ENCODE measurements at places on chromosomes 16 and 17.
A peak's percentile ranks its signal among the peaks of the same experiment; 100 is the strongest.

DNA sequence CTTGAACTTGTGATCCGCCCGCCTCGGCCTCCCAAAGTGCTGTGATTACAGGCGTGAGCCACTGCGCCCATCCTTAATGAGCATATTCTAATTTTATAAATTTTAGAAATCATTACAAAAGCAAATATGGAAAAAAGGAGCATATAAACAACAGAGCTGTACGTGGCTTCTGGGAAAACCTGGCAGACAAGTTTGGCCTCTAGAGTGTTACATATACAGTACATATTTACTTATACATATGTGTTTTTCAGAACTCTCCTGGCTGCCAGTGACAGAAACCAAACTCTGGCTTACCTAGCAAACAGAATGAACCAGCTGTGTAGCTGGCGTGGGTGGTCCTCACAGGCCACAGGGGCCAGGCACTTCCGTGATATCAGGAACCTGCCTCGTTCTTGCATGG is 10.1 kb downstream of the DRC3 start:
- no peak for DNase-seq

GRCh38 chr16:57704905-57705852 is 10.6 kb downstream of the DRC7 start:
- no peak for DNase-seq

DNA sequence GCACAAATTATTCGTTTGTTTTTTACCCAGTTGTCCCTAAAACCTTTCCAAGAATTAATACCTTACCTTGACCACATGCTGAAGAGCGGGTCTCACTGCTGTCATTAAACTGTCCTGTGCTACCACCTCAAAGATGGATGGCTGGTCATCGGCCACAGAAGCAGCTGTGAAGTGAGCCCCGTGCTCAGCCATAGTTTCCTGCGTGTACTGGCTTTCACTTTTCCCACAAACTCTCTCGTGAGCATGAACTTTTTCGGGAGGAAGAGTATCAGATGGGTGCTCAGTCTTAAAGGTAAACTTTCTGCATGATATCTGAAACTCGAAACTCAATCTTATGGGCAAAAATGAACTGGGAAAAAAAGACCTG is 558 bp downstream of the PEX12 start:
- DNase-seq, result no peak

GRCh38 chr16:79757163-79757562 is 156.6 kb upstream of the MAF start:
- DNase-seq, result no peak

GRCh38 chr16:49458656-49459445 is 85.2 kb downstream of the C16orf78 start:
- no peak for DNase-seq

- no peak for DNase-seq
These were observed 26.9 kb downstream of the NLRC5 start for GRCh38 chr16:57016301-57016700.

- no peak for DNase-seq
These were observed 37.7 kb upstream of the ALDH3A2 start for GRCh38 chr17:19610879-19611278.

GRCh38 chr16:72785171-72785570 is 262.8 kb downstream of the ZFHX3 start:
- DNase-seq, result no peak

GRCh38 chr17:64368277-64368676 is 22.4 kb downstream of the PECAM1 start:
- no peak for DNase-seq

- no peak for DNase-seq
These were observed 17.2 kb upstream of the SLFN11 start for GRCh38 chr17:35390663-35391062.

- no peak for DNase-seq
These were observed 104.9 kb downstream of the AXIN2 start for GRCh38 chr17:65456368-65457151.

DNA sequence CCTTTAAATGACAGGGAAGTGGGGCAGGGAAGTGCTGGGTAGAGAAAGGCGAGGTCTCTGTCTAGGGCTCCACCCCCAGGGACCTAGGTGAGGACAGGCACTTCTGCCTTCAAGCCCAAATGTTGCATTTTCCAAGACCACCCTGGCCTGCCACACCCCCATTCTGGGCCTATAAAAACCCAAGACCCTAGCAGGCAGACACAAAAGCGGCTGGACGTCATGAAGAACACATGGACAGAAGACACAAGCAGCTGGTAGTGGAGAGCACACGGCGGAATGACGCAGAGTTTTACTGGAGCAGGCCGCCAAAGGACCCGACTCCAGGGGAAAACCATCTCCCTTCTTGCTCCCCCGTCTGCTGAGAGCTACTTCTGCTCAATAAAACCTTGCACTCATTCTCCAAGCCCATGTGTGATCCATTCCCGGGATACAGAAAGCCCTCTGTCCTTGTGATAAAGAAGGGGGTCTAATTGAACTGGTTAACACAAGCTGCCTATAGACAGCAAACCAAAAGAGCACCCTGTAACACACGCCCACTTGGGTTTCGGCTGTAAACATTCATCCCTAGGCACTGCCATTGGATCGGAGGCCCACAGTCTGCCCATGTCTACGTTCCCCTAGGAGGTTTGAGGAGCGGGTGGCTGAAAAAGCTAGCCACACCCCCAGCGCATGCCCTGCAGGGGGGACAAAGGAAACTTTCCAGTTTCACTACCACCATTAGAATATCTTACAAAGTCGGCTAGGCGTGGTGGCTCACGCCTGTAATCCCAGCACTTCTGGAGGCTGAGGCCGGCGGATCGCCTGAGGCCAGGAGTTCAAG is 622.2 kb upstream of the SALL1 start:
- no peak for DNase-seq

- no peak for DNase-seq
These were observed 10.6 kb downstream of the CA10 start for GRCh38 chr17:52147872-52148271.

GRCh38 chr17:80203471-80203963 is 16.6 kb downstream of the SGSH start:
- DNase-seq, result no peak

- peak; percentile 1 for DNase-seq
These were observed 49.9 kb upstream of the COX10 start for GRCh38 chr17:14019186-14019956.

DNA sequence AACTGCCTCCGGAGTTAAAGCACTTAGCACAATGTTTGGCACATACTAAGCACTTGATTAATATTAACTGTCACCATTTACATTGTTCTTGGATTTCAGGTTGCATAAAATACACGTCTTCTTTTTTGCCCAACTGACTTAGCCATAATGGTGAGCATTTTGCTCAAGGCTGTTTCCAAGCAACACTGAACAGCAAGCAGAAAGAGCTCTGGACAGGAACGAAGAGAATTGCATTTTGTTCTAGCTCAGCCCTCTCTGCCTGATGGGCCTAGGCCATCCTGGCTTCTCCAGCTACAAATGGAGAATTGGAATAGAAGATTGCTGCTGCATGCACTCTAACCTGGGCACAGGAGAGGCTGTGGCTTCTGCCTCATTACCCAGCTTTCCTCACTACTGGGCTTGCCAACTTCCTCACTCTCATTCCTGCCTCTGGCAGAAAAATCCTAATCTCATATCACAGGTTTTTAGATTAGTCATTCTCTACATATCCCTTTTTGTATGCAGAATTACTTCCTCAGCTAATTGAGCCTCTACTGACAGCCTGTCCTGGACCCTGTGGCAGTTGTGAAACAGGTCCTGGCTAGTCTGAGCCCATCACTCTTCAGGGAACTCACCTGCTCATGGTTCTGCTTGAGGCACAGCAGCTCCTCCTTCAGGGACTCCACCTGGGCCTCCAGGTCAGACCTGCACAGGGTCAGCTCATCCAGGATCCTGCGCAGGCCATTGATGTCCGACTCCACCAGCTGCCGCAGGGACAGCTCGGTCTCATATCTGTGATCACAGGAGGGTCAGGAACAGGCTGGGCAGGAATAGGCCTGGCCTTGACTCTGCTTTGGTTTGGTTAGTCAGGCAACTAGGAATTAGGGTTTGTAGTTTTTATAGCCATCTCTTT is 2.5 kb downstream of the KRT33A start:
- no peak for DNase-seq

GRCh38 chr16:70697594-70698170 is 11.8 kb upstream of the MTSS2 start:
- no peak for DNase-seq

DNA sequence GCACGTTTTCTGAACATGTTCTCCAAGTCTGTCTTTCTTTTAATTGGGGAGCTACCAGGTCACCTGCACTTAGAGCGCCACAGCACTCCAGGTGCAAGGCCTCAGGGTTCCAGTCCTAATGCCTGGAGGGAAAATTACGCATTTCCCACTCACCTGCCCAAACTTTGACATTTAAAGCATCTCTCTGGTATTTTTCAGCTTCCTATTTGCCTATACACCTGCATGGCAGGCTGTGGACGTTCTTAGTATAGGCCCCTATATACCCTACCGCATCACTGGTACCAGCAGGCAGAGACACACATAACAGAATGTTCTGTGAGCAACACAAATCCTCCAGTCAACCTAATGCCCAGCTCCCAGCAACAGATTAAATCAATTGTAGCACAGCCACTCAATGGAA is 213.3 kb downstream of the MRTFB start:
- DNase-seq, result no peak

GRCh38 chr17:36060816-36061215 is 3.3 kb upstream of the CCL18 start:
- no peak for DNase-seq

DNA sequence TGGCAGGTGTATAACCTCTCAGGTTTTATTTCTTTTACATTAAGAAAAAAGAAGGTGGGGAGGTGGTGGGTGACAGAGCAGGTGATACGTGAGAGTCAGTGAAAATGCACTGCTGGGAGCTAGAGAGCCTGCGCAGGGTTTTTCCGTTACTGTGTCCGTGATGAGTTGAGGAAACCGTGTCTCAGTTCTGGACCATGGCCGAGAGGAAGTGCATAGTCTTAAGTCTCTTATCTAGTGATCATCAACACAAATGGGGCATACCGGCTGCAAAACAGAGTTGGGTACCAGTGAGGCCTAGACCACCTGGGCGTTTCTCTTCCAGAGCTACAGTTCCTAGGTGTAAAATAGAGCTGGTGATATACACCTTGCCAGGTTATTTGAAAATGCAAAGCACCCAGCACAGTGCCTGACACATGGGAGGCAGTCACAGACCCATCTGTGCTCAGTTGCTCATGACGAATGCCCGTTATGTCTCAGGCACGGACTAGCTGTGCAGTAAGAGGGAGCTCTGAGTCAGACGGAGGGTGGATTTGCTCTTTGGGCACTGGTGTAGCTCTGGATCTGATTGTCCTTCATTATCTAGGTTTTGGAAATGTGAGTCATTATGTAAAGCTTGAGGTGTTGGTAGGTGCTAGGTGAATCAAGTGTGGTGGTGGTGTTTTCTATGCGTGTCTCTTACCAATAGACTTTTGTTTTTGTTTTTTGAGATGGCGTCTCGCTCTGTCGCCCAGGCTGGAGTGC is 60.9 kb downstream of the RPTOR start:
- peak; percentile 65 for DNase-seq

- DNase-seq, result no peak
These were observed 544 bp downstream of the CYB561 start for GRCh38 chr17:63445571-63445953.

GRCh38 chr16:49560004-49560830 is 186.6 kb downstream of the C16orf78 start:
- no peak for DNase-seq

DNA sequence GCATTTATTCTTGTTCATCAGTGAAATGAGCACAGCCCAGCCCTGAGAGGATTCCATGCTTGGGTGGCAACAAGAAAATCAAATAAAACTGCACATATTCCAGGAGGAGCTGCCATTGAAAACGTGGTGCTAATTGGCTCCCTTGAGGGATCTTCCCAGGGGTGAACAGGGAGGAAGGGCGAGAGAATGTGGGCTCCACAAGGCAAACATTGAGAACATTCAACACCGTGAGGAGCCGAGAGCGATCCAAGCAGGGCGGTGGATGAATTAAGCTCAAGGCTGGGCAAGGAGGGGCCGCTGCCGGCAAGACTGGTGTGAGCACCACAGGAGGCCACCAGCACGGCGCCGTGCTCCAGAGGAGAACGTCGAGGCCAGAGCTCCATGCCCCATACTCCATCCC is 166.9 kb downstream of the C16orf95 start:
- DNase-seq, result no peak

- DNase-seq, result no peak
These were observed 115.1 kb downstream of the ABCA8 start for GRCh38 chr17:68840073-68840472.

DNA sequence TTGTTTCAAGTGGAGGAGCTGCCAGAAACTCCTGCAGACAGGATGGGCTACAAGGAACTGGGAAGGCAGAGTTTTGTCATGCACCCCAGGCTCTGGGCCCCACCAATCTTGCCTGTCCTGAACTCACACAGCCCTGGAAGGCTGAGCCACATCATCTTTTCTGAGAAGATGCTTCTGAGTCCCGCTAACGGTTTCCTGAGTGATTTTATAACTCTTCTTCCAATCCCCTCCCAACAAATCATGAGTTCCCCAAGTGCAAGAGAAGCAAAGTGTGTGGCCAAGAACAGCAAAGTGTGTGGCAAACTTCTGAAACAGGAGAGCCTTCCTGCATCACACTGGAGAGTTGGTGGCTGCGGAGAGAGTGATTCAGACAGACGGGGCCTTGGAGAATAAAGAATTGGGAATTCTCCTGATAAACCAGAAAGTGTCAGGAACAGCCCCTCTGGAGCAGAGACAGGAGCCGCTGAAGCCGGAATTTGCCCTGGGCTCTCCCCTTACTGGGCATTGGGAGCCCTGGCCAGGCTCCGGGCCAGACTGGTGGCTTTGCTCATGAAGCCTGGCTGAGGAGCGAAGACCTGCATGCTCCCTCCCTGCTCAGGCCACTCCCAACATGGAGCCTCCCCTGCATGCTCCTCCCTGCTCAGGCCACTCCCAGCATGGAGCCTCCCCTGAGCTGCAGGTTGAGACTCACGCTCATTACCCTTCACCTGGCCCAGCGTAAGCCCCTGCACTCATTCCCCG is 47.2 kb downstream of the PITPNM3 start:
- DNase-seq, result no peak

- no peak for DNase-seq
These were observed 62.1 kb downstream of the CRISPLD2 start for GRCh38 chr16:84881702-84882521.

Data from stimulated activated CD4-positive, alpha-beta T cell treated with anti-CD3 and anti-CD28 coated beads, Interleukin-2, amount 100 ng/mL, for 48 hours (primary cell).